ENCODE measurements at places on chromosomes 3 and 15.

- H3K27me3 ChIP-seq = no peaks in the 10 kb centered on the region
- peaks cover 3% of the 10 kb centered on the region for H3K36me3 ChIP-seq
- H3K27ac ChIP-seq = no peak overlapping the region
- no peak overlapping the region for H3K4me3 ChIP-seq
- DNase-seq = no peak
Measured at GRCh38 chr15:62547584-62547983, 382.5 kb upstream of the C2CD4B start.

DNA sequence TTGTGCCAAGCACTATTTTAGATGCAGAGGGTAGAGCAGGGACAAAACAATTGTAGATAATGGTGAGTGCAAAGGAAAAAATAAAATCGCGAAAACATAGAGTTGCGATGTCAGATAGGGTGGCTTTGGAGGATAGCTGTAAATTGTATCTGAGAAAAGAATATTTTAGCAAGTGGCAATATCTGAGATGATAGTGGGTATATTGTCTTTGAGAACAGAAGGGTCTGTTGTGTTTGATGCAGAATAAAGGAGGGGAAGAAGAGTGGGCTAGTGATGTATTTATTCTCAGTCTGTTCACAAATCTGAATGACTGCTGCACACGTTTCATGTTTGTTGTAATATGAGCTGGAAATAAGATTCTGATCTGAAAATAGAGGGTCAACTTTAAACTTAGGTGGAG, 396.8 kb downstream of the CADM2 start:
- DNase-seq = no peak
- H3K27me3 ChIP-seq = no peaks in the 10 kb centered on the region
- H3K27ac ChIP-seq = no peak overlapping the region
- no peaks in the 10 kb centered on the region for H3K4me1 ChIP-seq

DNA sequence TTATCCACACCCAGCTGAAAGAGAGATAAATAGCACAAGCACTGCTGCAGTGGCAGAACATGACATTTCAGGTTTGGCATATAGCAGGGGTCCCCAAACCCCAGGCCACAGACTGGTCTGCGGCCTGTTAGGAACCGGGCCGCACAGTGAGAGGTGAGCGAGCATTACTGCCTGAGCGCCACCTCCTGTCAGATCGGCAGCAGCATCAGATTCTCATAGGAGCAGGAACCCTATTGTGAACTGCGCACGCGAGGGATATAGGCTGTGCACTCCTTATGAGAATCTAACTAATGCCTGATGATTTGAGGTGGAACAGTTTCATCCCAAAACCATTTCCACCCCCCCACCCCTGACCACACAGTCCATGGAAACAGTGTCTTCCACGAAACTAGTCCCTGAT, 54.6 kb downstream of the CCR4 start:
- no peaks in the 10 kb centered on the region for H3K27me3 ChIP-seq
- no peak overlapping the region for H3K4me3 ChIP-seq
- no peak overlapping the region for H3K27ac ChIP-seq
- H3K36me3 ChIP-seq = no peaks in the 10 kb centered on the region

DNA sequence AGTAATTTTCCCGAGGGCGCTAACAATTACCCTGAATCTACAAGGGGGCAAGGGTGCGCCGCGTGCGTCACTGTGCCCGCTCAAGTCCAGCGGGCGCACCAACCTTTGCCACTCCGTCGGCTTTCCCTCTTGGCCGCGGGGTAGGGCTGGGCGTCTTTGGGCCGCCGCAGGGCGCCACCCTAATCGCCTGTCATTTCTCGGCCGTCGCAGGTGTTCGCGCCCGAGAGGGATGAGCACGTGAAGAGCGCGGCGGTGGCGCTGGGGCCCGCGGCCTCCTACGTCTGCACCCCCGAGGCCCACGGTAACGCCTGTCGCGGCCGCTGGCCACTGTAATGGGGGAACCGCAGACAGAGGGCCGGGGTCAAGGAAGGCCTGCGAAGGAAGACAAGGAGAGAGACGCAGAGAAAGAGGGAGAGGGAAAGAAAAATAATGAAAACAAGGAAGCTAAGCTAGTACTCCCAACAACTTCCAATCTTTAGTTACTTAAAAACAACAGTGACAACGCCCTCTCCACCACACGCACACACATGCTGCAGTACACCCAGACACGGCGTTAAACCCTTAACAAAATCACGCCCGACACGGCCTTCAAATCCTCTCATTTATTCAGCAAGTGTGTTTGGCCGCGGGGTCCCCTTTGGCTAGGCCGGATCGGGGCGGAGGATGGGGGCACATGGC, 3.8 kb downstream of the SKOR1 start:
- no peaks in the 10 kb centered on the region for H3K36me3 ChIP-seq
- H3K27ac ChIP-seq = no peak overlapping the region
- no peak overlapping the region for H3K4me3 ChIP-seq
- H3K27me3 ChIP-seq = peaks cover 92% of the 10 kb centered on the region

DNA sequence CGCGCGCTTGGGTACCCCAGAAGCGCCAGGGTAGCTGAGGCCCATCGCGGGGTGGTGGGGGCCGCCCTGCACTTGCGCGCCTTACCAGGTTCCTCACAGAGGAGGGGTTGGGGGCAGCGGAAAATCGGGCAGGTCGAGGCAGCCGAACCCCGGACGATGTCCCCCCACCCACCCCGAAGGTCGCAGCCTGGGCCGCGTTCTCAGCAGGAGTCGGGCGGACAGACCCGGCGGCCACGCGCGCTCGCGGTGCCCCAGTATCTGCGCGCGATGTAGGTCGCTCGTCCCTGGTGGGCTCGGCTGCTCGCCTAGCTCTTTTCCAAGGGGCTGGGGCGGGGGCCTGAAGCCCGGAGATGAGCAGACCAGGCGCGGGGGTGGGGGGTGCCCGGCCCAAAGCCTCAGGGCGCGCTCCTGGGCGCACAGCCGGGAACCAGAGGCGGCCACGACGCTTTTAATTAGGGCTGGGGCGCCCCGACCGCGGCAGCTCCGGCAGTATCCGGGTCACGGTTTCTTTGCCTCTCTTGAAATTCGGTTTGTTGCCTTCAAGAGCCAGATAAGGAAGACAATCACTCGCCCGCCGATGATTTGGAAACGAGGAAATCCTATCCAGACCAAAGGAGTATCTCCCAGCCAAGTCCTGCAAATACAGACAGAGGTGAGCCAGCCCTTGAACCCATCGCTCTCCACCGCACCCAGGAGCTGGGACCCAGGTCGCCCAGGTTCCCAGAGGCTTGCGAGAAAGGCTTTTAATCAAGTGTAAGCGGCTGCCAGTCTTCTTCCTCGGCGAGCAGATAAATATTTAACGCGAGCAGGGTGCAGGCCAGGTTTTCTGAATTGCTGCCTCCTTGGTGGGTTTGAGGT, 4.6 kb downstream of the SKOR1 start:
- no peak for DNase-seq
- H3K36me3 ChIP-seq = no peaks in the 10 kb centered on the region
- peaks cover 8% of the 10 kb centered on the region for H3K4me1 ChIP-seq
- peaks cover 91% of the 10 kb centered on the region for H3K27me3 ChIP-seq
- no peak overlapping the region for H3K27ac ChIP-seq

GRCh38 chr3:23637339-23637738, 168.4 kb upstream of the UBE2E1 start:
- H3K27ac ChIP-seq = no peak overlapping the region
- no peaks in the 10 kb centered on the region for H3K36me3 ChIP-seq
- no peak overlapping the region for H3K4me3 ChIP-seq
- H3K27me3 ChIP-seq = no peaks in the 10 kb centered on the region

GRCh38 chr3:25259871-25260270, 168.2 kb upstream of the RARB start:
- H3K4me3 ChIP-seq = no peak overlapping the region
- no peak overlapping the region for H3K27ac ChIP-seq
- no peaks in the 10 kb centered on the region for H3K36me3 ChIP-seq
- no peak for DNase-seq
- H3K4me1 ChIP-seq = no peaks in the 10 kb centered on the region
- no peaks in the 10 kb centered on the region for H3K27me3 ChIP-seq

- H3K36me3 ChIP-seq = peaks cover 30% of the 10 kb centered on the region
- DNase-seq = no peak
- H3K27me3 ChIP-seq = no peaks in the 10 kb centered on the region
- no peak overlapping the region for H3K4me3 ChIP-seq
Measured at GRCh38 chr3:38251197-38251596, 14.4 kb upstream of the SLC22A13 start.

- H3K4me1 ChIP-seq = no peaks in the 10 kb centered on the region
- H3K27me3 ChIP-seq = no peaks in the 10 kb centered on the region
- no peak overlapping the region for H3K4me3 ChIP-seq
- no peak overlapping the region for H3K27ac ChIP-seq
Measured at GRCh38 chr3:171328419-171329082, 131.7 kb downstream of the TNIK start.

GRCh38 chr3:101677436-101678286, 729 bp upstream of the ZBTB11 start:
- H3K36me3 ChIP-seq = peaks cover 15% of the 10 kb centered on the region
- H3K4me3 ChIP-seq = no peak overlapping the region
- DNase-seq = no peak
- H3K27me3 ChIP-seq = no peaks in the 10 kb centered on the region
- H3K27ac ChIP-seq = no peak overlapping the region

GRCh38 chr3:101842935-101843330, 6.4 kb upstream of the NFKBIZ start:
- no peaks in the 10 kb centered on the region for H3K36me3 ChIP-seq
- H3K4me1 ChIP-seq = peaks cover 6% of the 10 kb centered on the region
- DNase-seq = no peak
- H3K27me3 ChIP-seq = no peaks in the 10 kb centered on the region
- no peak overlapping the region for H3K27ac ChIP-seq

- H3K27me3 ChIP-seq = no peaks in the 10 kb centered on the region
- no peaks in the 10 kb centered on the region for H3K36me3 ChIP-seq
- DNase-seq = no peak
- H3K4me1 ChIP-seq = no peaks in the 10 kb centered on the region
- no peak overlapping the region for H3K4me3 ChIP-seq
- H3K27ac ChIP-seq = no peak overlapping the region
Measured at GRCh38 chr3:70740872-70741271, 428.4 kb upstream of the MDFIC2 start.

GRCh38 chr3:11637901-11638458, 5.7 kb downstream of the VGLL4 start:
- H3K4me1 ChIP-seq = peaks cover 21% of the 10 kb centered on the region
- H3K27me3 ChIP-seq = no peaks in the 10 kb centered on the region
- H3K27ac ChIP-seq = no peak overlapping the region

GRCh38 chr15:67944010-67944641, 104.3 kb upstream of the RNU6-1 start:
- H3K27me3 ChIP-seq = no peaks in the 10 kb centered on the region
- no peak overlapping the region for H3K27ac ChIP-seq

DNA sequence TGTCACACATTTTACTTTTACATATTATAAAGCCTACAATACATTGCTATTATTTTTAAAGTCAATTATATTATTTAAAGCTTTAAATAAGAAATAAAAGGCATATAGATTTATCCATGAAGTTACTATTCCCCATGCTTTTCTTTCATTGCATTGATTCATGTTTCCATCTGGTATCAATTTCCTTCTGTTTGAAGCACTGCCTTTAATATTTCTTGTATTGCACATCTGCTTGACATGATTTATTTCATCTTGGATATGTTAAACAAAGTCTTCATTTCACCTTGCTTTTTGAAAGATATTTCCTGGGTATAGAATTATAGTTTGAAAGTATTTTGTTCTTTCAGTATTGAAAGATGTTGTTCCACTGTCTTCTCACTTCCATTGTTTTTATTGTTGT, 174.3 kb upstream of the MBNL1 start:
- no peak for DNase-seq
- H3K27me3 ChIP-seq = no peaks in the 10 kb centered on the region
- peaks cover 2% of the 10 kb centered on the region for H3K4me1 ChIP-seq
- H3K4me3 ChIP-seq = no peak overlapping the region
- no peaks in the 10 kb centered on the region for H3K36me3 ChIP-seq

- H3K4me3 ChIP-seq = no peak overlapping the region
- no peaks in the 10 kb centered on the region for H3K4me1 ChIP-seq
- H3K27me3 ChIP-seq = no peaks in the 10 kb centered on the region
- DNase-seq = no peak
- H3K36me3 ChIP-seq = no peaks in the 10 kb centered on the region
Measured at GRCh38 chr15:61946778-61947177, 113.5 kb downstream of the VPS13C start.

GRCh38 chr15:50380089-50380488, 25.1 kb upstream of the GABPB1 start:
- no peak overlapping the region for H3K27ac ChIP-seq
- no peaks in the 10 kb centered on the region for H3K4me1 ChIP-seq
- no peak for DNase-seq
- no peak overlapping the region for H3K4me3 ChIP-seq

- no peak for DNase-seq
- no peak overlapping the region for H3K27ac ChIP-seq
- no peaks in the 10 kb centered on the region for H3K27me3 ChIP-seq
- no peak overlapping the region for H3K4me3 ChIP-seq
- no peaks in the 10 kb centered on the region for H3K4me1 ChIP-seq
Measured at GRCh38 chr3:154778057-154778456, 302.1 kb upstream of the MME start.

GRCh38 chr3:39088889-39089288, 18.5 kb downstream of the GORASP1 start:
- H3K27ac ChIP-seq = no peak overlapping the region
- DNase-seq = no peak
- no peak overlapping the region for H3K4me3 ChIP-seq
- no peaks in the 10 kb centered on the region for H3K27me3 ChIP-seq

DNA sequence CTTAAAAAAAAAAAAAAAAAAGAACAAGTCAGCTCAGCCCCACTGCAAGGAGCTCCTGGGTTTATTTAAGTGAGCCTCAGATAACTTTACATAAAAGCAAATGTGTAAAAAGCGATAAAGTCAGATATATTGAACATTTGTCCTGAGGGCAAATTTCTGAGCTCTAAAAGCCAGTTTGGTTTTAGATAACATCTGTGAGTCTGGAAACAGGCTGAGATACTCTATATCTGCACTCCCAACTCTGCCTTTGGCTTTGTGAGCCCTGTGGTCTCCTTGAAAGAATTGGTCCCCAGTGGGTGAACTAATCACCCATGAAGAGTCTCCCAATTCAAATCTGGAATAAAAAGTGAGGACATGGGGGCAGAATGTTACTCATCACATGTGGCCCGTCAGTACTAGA, 104.6 kb downstream of the APBA2 start:
- no peaks in the 10 kb centered on the region for H3K36me3 ChIP-seq
- DNase-seq = peak; percentile 74
- no peak overlapping the region for H3K27ac ChIP-seq
- H3K4me1 ChIP-seq = peaks cover 17% of the 10 kb centered on the region
- no peaks in the 10 kb centered on the region for H3K27me3 ChIP-seq

DNA sequence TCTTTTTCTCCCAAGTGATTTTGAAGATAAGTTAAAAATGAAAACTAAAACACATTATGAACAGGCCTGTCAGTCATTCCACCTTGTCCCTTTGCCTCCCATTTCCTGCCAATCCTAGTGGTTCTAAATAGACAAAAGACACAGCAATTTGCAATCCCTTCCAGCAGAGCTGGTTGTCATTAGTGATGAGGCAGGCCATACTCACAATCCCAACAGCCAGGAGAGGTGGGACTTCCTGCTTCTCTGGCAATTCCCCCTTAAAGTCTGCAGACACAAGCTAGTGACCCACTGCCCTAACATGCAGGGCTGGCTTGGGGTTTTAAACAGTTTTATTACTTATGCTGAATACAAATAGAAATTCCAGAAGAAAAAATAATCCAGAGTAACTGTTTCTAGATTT, 38.4 kb upstream of the RBP1 start:
- DNase-seq = no peak
- no peaks in the 10 kb centered on the region for H3K4me1 ChIP-seq

- DNase-seq = no peak
- H3K4me3 ChIP-seq = no peak overlapping the region
- no peaks in the 10 kb centered on the region for H3K4me1 ChIP-seq
- H3K27me3 ChIP-seq = no peaks in the 10 kb centered on the region
- no peaks in the 10 kb centered on the region for H3K36me3 ChIP-seq
- no peak overlapping the region for H3K27ac ChIP-seq
Measured at GRCh38 chr3:171135549-171135948, 109.0 kb upstream of the SLC2A2 start.
